ENCODE measurements at places on chromosomes 6 and 20.

GRCh38 chr6:111122458-111123286 is 35.4 kb downstream of the SLC16A10 start:
- DNase-seq, result no peak

DNA sequence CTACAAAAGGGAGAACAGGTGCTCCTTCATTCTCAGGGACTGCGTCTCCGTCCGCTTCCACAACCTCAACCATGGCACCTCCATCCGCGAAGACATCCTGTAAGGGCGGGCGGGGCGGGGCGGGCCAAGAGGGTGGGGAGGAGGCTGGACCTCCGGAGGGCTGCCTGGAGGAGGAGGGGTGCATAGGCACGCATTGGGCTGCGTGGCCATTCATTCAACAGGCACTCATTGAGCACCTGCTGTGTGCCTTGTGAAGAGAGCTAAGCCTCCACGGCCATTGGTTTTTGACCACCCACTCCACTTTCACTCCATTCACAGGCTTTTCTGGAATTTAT is 435 bp downstream of the ZSWIM3 start:
- no peak for DNase-seq

DNA sequence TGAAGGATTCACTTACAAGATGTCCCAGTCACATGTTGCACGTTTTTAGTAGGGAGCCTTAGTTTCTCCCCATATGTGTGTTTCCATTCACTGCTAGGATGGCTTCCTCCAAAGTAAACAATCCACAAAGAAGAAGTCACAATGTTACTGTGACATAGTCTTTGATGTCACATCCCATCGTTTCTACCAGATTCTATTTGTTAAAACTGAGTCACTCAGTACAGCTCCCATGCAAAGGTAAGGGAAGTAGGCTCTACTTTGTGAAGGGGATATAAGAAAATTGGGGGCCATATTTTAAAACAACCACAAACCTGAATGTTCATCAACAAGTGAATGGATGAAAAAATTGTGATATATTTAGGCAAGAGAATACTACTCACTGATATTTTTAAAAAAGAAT is at the start of the genes OR11A1 and OR2H1:
TSS of gene OR11A1 (minus strand) at position 101 of the 400 bp plus-strand sequence. CDS start 29,430 bp downstream, outside the sequence.
TSS of gene OR2H1 (plus strand) at position 185 of the 400 bp plus-strand sequence. CDS start 4,615 bp downstream, outside the sequence.
- no peak for DNase-seq

GRCh38 chr20:25541676-25542075 is 43.7 kb downstream of the NINL start:
- DNase-seq, result no peak

GRCh38 chr6:148557796-148558321 is 189.0 kb upstream of the UST start:
- DNase-seq, result no peak

DNA sequence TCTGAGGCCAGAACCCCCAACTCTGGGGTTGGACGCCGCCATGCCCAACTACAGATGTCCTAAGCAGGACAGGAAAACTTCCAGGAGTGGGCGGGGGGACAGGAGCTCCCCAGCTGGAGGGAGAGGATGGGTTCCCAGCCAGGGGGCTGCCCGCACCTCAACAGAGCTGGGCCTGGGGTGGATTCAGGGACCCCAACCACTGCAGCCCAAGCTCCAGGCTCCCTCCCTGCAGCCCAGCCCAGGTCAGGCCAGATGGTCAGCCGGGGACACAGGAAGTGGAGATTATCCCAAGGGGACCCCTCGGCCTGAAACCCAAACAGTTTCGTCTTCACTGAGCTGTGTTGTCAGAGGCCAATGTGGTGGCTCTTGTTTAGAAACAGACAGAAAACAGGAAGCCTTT is 9.4 kb downstream of the LAMA5 start:
- DNase-seq, result no peak

- DNase-seq, result no peak
These were observed 13.0 kb downstream of the GFOD1 start for GRCh38 chr6:13474360-13474759.

DNA sequence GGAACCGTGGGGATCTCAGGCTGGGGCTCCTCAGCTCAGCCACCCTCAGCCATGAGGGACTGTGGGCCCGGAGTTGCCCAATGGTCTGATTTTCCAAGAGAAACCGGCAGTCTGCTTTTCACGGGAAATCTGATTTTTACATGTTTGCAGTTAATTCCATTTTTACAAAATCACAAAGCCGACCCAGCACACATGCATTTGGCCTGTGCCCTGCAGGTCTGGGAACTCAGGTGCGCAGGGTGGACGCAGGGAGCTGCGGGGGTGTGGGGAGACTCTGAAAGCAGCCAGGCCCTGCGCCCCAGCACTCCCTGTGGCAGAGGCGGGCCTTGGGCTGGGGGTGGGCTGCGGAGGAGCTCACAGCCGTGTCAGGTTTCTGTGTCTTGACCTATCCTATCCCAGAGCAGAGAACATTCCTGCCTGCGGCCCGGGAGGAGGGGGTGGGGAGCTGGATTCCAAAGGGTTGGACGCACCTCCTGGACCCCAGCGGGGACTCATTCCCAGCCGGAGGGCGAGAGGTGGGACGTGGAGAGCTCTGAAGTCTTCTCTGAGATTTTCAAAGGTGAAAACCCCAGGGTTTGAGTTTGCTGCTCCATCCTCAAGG is 60.6 kb downstream of the ADNP start:
- no peak for DNase-seq

GRCh38 chr6:49666480-49666879 is 29.8 kb upstream of the RHAG start:
- DNase-seq, result no peak

DNA sequence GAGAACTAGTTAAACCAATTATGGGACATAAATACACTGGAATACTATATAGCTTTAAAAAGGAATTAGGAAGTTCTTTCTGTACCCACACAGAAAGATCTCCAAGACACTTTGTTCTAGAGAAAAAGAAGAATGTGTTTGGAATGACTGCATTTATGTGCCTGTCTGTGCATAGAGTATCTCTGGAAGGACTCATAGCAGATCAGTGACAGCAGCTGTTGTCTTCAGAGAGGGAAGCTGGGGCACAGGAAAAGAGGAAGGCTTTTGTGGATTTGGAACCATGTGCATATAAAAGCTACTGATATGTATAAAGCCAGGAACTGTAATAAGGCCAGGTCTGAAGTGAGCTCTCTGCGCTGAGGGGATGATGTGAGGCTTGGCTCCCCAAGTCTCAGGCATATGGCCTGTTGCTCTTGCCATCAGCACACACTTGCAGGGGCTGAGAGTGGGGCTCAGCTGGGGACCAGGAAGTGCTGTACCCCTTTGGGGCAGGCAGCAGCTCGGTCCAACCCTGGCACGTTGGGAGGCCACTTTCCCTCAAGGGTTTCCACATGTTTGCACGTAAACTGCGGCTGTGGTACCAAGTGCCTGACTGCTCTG is 31.8 kb upstream of the CCDC167 start:
- DNase-seq, result no peak

DNA sequence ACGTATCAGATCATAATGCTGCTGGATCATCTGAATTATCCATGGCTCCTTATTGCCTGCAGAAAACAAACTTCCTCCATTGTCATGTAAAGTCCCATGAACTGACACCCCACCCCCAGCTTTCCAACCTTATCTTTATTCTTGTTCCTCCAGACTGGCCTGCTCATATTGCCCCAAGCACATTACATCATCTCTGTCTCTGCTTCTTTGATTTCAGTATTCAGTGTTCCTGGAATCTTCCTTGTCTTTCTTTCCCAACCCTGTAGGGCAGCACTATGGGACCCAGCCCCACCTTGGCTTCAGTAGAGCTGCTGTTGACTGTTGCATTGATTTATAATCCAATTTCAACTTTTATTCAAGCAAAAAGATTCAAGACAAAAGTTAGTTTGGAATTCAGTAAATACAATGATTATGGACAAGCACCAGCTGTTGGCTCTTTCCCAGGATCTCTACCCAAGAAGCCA is 187.5 kb upstream of the ECI2 start:
- no peak for DNase-seq

DNA sequence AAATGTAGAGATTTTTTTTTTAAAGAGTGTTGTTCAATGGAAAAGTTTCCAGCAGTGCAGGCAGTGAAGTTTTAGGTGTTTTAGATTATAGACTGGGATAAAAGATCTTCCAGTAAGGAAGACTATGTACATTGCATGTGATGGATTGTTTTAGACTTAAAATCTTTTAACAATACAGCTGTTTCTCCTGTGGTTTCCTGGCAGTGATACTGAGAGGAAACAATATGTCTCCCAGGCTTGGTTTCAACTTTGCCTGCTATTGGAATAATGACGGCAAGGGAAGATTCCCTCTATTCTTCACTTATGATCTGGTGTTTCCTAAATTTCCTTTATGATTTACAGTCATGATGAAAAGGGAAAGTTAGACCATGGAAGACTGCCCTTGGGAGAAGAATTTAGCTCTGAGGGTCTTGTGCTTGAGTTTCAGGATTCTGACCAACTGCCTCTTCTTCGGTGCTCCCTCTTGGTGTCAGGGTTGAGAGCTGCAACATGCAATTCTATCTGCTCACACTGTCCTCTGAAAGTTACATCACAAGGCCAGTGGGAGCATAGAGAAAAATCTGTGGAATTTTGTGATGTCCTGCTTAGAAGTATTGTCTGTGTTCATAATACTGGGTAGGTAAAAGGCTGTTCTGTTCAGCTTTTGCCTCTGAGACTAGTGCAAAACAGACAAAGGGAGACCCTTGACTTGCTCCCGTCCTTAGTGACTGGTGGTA is 262.8 kb upstream of the MAN1A1 start:
- no peak for DNase-seq

DNA sequence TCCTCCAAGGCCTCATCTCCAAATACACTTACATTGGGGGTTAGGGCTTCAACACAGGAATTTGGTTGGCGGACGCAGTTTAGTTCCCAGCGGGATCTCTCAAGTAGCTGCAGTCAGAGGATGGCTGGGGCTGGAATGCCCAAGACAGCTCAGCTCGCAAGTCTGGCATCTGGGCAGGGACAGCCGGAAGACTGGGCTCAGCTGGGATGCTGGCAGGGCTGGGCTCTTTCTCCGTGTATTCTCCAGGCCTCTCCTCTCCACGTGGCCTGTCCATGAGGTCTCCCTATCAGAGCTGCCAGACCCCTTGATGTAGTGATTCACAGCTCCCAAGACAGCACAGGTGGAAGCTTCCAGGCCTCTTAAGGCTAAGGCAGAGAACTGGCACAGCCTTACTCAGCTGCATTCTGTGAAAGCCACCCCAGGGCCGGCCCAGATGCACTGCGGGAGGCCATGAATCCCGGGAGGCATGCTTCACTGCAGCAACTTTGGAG is 5.0 kb downstream of the FGD2 start:
- DNase-seq, result no peak

DNA sequence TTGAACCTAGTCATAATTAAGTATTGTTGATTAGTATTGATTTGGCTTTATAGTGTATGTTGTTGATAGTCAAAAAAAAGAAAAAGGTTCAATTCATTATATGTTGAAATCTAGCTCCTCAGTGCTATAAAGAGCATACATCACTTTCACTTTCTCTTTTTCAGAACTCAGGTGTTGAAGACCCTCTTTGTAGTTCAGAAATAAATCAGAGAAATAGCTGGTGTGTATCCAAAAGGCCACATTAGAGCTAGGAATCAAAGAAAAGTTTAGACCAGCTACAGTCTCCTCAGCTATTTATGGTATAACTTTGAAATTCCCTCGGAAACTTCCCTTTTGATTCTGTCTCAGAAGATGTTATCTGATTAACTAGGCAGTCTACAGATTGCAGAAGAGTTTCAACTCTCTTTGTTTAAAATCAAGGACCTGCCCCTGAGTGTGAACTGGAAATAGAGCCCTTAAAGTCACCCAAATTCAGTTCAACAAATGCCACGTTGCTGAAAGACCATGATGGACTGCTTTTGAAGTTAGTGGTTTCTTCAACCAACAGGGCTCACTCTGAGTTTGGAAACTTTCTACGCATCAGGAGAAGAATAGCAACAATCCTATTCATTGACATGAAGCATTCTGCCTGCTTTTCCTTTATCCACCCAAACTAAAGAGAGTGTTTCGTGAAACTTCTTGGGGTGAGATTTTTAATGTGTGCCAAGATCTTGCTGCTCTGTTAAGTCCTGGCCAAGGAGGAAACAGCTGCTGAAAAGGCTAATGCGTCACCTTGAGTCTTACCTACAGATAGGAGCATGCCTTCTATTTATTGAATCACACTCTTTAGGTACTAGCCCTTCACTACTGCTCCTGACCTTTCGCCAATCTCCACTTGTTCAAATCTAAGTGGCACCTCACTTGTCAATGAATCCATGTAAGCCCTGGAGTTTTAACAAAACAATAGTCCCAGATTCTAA is 111.7 kb downstream of the TNFRSF21 start:
- DNase-seq, result no peak

- DNase-seq, result no peak
These were observed 21.6 kb upstream of the POM121L2 start for GRCh38 chr6:27333642-27334040.

- no peak for DNase-seq
These were observed 6.3 kb upstream of the ZKSCAN8 start for GRCh38 chr6:28135393-28135792.
